ENCODE measurements at places on chromosomes 1 and 21.

GRCh38 chr1:64150266-64150665 is 53.2 kb upstream of the UBE2U start:
- DNase-seq = no peak

- no peak for DNase-seq
These were observed 90.2 kb downstream of the SDCCAG8 start for GRCh38 chr1:243346016-243346415.

GRCh38 chr1:213376862-213377372 is 325.9 kb downstream of the RPS6KC1 start:
- DNase-seq = peak; percentile 6

DNA sequence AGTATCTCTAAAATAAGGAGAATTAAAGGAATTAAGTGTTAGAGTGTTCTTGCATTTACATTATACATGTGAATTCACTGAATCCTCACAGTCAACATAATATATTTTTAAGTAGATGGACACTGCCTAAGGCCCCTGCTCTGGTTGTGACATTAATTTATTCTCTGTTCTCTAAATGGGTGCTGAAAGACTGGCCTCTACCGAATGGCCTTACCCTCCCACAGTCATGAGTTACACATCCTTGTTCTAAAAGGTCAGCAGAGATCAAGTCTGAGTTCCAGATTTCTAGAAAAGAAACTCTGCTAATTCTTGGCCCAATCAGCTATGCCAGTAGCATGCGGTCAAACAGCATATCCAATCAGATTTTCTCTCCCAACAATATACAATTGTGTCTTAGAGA is 193.2 kb downstream of the TM2D1 start:
- DNase-seq = no peak

DNA sequence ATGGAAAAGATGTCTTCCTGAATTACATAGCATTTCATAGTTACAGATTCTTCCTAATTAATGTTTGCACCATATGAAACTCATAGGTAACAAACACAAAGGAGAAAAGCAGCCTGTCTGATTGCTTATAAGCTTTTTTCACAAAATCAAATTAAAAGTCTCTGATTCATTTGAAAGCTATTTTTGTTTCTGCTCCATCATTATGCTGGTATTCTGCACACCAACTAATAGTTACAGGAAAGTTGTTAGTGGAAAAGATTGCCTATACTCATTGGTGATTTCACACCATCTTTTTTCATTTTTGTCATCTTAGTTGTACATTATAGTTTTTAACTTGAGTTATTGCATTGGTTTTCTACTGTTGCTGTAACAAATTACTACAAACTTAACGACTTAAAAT is 70.0 kb downstream of the PRKAA2 start:
- peak; percentile 14 for DNase-seq

GRCh38 chr1:44108241-44108640 is 10.4 kb upstream of the KLF17 start:
- peak; percentile 46 for DNase-seq

GRCh38 chr1:174742805-174743653 is 256.7 kb upstream of the CACYBP start:
- DNase-seq = peak; percentile 36

DNA sequence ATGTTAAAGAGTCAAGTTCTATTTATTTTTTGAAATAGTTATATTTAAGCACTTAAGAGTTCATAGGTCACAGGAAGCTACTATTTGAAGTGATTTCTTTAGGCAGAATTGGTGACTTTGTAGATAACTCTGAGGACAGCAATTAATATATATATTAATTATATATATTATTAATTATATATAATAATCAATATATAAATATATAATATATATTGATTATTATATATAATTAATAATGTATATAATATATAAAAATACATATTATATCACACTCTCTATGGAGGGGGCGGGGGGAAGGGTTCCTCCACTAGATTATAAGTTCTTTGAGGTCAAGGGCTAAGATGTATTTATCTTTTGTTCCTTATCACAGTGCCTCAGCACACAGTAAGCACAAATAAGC is 308.6 kb downstream of the KCTD3 start:
- DNase-seq = no peak

GRCh38 chr1:201793306-201793925 is 35.5 kb upstream of the IPO9 start:
- no peak for DNase-seq

DNA sequence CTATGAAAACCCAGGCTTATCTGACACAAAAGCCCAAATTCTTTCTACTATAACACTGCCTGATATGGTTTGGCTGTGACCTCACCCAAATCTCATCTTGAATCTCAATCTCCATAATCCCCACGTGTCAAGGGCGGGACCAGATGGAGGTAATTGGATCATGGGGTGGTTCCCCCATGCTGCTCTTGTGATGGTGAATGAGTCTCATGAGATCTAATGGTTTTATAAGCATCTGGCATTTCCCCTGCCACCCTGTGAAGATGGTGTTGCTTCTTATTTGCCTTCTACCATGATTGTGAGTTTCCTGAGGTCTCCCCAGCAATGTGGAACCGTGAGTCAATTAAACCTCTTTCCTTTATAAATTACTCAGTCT is 123.3 kb upstream of the USP24 start:
- DNase-seq = no peak

DNA sequence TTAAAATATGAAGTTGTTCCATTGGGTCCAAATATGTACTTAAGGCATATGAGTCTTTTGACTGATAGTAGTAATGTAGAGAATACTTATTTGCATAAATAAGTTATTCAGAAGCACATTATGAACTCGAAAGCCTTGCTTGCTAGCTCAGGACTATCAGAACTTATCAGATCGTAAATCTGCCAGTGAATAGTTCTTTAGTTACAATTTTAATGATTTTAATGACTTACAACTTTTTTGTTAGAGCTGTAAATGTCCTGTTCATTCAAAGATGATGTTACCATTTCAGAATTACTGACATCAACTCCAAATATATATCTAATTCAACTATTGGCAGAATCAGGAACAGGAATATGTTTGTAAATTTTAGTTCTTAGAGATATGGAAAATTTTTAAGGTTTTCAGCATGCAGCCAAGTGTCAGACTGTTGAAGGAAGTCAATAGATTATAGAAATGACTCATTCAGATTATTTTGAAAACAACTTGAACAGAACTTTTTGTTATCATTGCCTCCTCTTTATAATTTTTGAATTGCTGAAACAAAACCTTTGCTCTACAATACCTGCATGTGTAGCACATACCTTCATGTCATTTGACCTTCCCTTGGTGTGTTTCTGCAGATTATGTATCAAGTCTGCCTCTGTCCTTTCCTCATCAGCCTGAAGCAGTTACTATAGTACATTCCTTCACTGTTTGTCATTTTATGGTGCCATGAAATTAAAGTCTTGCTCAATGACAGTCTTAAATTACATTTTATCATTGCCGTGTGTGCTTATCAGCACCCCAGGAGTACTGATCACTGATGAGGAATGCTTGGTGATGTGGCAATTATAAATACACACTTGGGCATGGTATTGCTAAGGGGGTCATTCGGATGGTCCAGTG is 44.9 kb downstream of the LRRC8D start:
- DNase-seq = peak; percentile 52

- peak; percentile 39 for DNase-seq
These were observed 876 bp upstream of the CATSPERE start for GRCh38 chr1:244460197-244460596.

All from HT1080 (cell line).